Activated CD8-positive, alpha-beta memory T cell treated with anti-CD3 and anti-CD28 coated beads for 24 hours (primary cell): ENCODE measurements at places on chromosomes 12 and 14.

GRCh38 chr14:50058113-50058512 lies 58.3 kb downstream of the VCPKMT start:
- DNase-seq = no peak

- DNase-seq = no peak
These were observed 6.9 kb downstream of the ATP2B1 start for GRCh38 chr12:89701606-89702206.

DNA sequence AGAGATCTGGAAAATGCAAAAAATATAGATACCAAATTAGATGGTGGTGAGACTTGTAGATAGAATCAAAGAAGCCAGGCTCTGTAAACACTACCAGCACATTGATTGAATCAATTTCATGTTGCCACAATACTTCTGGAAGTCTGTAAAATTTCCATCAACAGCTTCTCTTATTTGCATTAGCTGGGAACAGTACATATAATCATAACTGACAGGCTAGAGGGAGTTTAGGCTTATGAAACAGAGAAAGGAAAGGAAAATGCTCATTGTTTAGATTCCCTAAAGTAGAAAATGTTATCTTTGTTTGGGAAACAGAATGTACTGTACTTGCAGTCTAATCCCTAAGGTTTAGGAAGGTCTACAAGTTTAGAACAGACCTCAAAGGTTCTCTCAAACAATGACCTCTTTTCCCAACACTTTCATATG lies 335.2 kb downstream of the CEP128 start:
- DNase-seq = no peak

GRCh38 chr14:65211341-65211987 lies 109.1 kb upstream of the MAX start:
- no peak for DNase-seq
